Ovary (tissue), 10 donors: ENCODE measurements at places on chromosomes 12 and 14. TPM values are rescaled to one million over a fixed set of nuclear protein-coding genes. Genes with fewer than 3 reads are reported as not detected.

- no peak for DNase-seq
Observed at GRCh38 chr12:65637774-65638173, 186.5 kb upstream of the HMGA2 start.

DNA sequence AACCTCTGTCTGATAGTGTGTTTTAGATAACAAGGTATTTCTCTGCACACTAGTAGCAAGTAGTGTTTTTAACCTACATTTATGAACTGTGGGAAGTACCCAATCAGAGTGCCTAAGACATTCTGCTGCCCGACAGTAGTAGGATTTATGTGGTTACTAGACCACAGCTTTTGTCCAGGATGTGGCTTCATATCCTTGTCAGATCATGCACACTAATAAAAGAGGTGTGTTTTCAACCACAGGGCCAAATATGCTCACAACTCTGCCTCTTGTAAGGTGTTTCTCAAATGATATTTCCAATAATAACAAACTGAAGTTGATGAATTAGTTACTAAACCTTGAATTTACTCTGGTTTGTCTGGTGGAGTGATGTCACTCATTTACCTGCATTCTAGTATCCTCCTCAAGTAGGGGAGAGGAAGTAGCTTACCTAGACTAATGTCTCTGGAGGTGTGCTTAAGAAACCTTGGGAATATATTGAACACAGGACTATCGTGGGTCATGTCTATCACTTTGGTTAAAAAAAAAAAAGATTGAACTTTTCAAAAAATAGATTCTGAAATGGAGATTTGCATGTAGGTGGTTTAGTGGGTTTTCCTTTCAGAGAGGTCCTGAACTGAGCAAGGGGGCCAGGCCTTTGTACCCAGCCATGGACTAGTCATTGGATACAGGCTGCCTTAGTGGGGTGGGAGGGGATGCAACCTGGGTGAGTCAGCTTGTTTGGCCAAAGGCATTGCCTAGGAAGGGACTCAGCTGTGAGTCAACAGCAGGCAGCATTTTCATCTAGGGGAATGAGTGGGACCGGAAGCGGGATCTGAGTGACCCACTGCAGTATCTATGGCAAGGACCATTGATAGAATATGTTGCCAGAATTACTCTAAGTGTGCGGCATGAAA lies 14.1 kb downstream of the FBXW8 start:
- no peak for DNase-seq

DNA sequence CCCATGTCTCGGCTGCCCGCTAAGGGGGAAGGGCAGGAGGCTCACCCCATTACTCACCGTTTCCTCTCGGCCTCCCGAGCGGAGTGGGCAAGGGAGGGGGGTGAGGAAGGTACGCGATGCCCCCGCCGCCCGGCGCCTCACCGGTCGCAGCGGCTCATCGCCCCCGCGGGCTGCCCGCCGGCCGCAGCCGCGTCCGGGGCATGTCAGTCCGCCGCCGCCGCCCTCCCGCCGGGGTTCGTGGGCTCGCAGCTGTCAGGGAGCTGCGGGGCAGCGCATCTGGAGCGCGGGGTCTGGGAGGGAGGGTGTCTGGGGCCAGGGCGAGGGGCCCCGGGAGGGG lies 461 bp downstream of the SLC8A3 start:
- DNase-seq, result no peak

GRCh38 chr12:62977418-62977817 lies 42.5 kb upstream of the PPM1H start:
- no peak for DNase-seq

GRCh38 chr14:32399920-32400319 lies 70.8 kb downstream of the AKAP6 start:
- DNase-seq, result no peak

DNA sequence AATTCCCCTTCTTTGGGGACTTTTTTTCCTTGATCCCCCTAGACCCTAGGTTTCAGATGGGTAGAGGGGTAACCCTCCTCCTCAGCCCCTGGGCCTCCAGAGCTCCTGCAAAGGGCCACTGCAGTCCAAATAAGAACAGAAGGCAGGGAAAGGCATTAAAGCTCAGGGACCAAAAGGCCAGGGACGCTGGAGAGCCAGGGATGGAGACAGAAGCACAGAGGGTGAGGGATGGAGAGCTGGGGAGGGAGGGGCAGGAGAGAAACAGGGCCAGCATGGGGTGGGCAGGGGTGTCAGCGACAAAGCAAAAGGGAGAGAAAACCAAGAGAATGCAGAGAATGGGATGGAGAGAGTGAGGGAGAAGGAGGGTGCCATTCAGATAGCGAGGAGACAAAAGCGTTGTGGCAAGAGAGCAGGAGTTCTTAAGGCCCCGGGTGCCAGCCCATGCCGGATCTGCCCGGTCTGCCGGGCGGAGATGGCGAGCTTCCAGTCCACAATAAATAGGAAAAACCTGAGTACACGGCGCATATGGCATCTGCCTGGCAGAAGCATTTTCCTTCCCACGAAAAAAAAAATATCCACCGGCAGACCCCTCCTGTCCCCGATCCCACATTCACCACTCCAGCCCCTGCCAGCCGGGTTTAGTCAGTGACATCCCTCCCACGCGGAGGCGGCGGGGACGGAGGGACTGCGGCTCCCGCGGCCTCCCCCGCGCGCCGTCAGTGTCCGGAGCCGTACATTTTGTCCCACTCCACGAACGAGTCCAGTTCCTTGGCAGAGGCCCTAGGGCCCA lies 28.6 kb downstream of the FIGNL2 start:
- no peak for DNase-seq

DNA sequence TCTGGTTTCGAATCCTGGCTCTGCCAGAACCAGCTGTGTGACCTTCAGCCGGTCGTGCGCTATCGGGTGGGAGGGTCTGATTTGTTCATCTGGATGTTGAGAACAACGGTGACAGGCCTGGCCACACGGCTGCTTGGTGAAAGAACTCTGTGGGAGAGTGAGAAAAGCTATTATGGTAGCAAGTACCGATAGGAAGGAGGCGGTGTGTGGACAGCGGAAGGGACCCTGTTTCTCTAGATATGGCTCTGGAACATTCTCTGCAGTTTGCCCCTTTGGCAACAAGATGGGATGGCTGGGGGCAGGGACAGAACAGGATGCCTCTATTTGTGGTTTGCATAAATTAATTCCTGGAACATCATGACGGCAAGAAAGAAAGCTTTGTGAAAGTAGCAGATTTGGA lies 347.3 kb downstream of the AACS start:
- no peak for DNase-seq

GRCh38 chr12:69459477-69459876 lies 10.7 kb upstream of the FRS2 start:
- DNase-seq, result no peak

DNA sequence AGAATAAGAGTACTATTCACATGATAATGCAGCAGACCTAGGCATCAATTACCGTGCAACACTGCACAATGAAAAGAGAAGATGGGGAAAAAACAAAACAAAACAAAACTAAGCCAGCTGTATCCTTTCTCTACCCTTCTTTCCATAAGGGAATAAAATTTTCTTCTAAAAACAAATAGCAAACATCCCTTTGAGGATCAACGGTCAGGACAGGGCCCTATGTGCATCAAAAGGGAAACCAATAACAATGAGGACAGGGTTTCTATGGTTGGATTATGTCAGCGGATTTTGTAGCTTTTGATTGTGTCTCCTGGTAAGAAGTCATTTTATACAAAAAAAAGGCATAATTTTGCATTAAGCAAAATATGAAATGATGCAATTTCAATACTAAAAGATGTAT lies 350.3 kb downstream of the SLC6A15 start:
- no peak for DNase-seq

DNA sequence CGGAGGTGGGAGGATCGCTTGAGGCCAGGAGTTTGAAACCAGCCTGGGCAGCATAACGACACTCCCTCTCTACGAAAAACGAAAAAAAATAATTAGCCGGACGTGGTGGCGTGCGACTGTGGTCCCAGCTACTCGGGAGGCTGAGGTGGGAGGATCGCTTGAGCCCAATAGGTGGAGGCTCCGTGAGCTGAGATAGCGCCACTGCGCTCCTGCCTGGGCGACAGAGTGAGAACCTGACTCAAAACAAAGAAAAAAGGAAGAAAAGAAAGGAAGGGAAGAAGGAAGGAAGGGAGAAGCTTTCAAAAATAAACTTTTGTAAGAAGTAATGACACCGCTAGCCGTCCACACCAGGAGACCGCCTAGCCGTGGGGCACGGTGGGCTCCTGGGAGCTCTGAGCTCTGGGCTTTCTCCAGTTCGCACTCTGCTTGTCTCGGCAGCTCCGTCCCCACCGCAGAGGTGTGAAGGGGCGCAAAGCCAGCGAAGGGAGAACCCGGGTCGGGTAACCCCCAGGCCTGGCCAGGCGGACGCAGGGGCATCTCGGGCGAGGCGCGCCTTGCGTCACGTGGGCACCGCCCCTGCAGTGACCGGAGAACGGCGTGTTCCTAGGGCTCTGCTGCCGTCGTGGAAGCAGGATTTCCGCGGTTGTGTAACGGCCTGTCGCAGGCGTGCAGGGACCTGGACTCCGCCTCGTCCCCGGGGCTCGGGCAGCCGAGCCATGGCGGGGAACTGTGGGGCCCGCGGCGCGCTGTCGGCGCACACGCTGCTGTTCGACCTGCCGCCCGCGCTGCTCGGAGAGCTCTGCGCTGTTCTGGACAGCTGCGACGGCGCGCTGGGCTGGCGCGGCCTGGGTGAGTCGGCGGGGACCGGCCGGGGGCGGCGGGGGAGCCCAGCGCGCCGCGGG lies at the start of gene IRAK3:
TSS of gene IRAK3 (plus strand) at position 631 of the 902 bp plus-strand sequence. CDS start at position 717, 86 bp downstream.
- peak; percentile 63 for DNase-seq

The CD27 gene
- total RNA-seq, result 0.34 TPM

The KRT2 gene
- not detected for total RNA-seq

The WDR20 gene
- 20.4 TPM for total RNA-seq
